ENCODE measurements at places on chromosomes 7 and 10.

GRCh38 chr7:125555916-125556315, 626.3 kb upstream of the POT1 start:
- DNase-seq, result no peak

DNA sequence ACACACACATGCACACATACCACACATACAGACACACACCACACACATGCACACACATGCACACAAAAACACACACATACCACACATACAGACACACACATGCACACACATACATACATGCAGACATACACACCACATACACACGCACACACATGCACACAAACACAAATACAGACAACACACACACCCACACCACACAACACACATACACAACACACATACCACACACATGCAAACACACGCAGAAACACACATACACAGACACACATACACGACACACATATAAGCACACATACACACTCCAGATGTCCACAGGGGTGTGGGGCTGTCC, 60.1 kb upstream of the PPP2R2D start:
- DNase-seq, result no peak

DNA sequence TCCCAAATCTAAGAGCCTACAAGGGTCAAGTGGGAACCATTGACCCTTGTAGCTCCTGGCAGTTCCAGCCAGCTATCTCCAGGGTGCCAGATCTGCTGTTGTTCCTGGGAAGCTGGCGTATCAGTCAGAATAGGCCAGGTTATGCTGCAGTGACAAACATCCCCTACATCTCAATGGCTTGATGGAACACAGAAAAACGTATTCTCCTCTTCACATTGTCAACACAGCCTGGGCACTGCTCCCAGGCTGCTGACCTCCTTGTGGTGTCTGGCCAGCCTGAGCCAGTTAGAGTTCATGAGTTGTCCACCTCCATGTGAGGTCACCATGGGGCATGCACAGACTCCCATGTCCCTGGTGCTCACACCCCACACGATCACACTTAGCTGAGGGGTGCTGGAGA, 9.5 kb upstream of the TNRC18 start:
- DNase-seq, result no peak

DNA sequence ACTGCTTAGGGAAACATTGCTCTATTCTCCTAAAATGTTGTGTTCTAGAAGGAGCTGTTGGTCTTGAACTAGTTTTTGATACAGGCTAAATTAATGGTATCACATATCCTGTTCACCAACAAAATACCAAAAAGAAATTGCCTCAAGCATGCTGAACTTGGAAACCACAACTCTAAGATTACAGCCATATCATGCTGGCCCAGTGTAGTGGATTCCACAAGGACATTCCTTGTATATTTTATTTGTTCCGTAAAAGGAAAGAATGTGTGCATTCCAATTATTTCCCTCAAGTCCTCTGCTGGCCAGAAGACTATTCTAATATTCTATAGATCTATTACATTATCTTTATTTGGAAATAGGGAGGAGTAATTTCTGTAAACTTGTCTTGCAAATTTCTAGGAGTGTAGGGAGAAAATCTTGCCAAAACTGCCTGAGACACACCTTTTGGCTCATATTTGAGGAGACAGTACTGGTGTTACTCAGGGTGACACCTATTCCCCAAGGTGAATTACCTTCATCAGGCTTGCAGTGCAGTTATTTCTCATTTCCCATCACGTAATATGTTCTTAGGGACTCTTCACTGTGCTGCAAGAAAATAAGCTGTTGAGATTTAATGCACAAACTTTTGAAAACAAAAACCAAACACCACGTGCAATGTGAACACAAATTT, 1.9 kb upstream of the NEBL start:
- peak; percentile 57 for DNase-seq

- DNase-seq, result no peak
Observed at GRCh38 chr7:114941692-114942091, 19.8 kb downstream of the MDFIC start.

- DNase-seq, result no peak
Observed at GRCh38 chr7:132877573-132877972, 204.3 kb downstream of the CHCHD3 start.

DNA sequence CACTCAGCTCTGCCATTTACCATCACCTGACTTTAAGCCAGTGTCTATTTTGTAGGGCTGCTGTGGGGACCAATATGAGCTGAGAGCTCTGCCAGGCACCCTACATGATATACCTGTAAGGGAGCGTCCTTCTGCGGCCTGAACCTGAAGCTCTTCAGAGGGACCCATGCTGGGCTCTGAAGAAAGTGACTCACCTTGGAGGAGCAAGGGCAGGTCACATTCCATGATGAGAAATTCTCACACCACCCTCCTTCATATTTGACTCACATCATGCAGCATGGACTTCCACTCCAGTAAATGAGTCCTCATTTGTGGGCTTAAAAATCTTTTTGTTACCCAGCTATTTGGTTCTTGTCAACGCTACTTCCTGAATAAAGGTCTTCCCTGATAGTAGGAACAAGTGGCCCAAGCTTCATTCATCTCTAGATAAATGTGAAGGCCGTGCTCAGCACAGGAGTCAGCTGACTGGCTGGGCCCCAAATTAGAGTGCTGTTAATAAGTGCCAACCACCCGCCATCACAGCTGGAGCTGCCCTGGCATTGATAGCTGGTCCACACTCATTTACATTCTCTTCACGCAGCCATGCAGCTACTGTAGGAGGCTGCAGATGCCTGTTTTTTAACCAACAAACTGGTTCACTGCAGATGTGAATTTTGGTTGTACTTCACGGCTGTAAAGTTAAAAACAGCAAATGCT, 78.4 kb downstream of the RNF216 start:
- peak; percentile 48 for DNase-seq

DNA sequence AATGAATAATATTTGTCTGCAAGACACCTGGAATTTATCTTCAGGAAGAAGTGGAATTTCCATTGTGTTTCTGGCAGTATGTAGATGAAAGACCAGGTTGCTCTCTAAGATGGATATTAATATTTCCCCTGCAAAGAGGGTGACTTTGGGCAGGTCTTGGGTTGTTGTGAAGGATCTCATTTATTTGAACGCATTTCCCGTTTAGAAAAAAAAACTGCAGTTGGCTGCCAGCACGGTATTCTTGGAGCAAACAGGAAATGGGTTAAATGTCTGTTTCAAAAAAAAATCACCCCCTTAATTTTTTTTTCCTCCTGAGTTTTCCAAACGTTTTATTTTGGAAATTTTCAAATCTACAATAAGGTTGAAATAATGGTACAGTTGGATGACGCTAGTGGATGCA, 11.5 kb downstream of the EIF4H start:
- no peak for DNase-seq

- DNase-seq, result no peak
Observed at GRCh38 chr10:95896071-95896850, 11.5 kb upstream of the CC2D2B start.

DNA sequence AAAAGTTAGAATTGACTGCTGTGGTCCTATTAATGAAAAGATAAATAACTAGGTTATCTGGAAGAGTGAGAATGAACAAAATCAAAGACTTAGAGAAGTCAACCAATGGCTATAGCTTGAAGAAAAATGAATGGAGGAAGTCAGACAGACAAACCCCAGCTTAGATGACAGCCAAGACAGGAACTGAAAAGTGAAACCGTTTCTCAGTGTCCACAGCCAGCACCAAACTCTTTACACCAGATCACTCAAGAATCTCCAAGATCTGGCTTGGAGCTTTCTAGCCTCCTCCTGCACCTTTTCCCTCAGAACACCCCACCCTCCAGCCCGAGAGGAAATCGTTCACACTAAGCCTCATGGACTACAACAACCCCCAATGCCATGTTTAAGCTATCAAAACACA, 167.0 kb downstream of the SFMBT2 start:
- DNase-seq, result no peak

DNA sequence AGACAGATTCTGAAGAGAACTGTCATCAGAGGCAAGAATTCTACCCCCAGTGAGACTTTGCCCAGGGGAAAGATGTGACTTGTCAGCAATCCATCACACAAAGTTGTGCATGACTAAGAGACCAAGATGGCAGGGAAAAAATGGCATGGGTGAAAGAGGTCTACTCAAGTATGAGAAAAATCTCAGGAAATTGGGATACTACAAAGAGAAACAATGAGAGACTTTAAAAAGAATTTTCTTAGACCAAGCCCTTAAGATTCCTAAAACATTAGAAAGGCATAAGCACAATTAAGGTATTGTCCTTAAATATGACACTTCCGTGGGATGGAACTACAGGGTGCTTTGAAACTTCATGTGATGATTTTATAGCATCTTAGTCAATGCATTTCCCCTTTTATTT, 45.6 kb upstream of the PDE1C start:
- peak; percentile 89 for DNase-seq

DNA sequence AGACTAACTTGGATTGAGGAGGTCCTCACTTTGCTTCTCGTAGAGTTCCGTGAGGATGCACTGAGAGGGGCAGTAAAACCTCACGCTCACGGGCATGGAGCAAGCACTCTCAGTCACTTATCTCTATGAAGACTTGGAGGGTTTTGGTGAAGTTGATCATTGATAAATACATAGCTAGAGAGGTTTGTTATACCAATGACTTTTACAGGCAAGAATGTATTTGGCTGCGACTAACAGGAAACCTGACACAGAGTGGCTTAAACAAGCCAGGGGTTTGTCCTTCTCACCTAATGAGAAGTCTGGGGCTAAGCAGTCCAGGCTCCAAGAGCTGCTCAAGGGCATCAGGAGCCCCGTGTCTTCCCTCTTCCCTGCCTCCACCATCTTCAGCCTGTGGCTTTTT, 6.1 kb downstream of the BICC1 start:
- peak; percentile 47 for DNase-seq

- DNase-seq, result no peak
Observed at GRCh38 chr10:99337311-99337811, 8.2 kb downstream of the CNNM1 start.

- DNase-seq, result peak; percentile 75
Observed at GRCh38 chr7:23679898-23680413, at the start of gene FAM221A. FAM221A (plus strand) TSS chr7:23680199; CDS start chr7:23680219, 20 bp downstream.

DNA sequence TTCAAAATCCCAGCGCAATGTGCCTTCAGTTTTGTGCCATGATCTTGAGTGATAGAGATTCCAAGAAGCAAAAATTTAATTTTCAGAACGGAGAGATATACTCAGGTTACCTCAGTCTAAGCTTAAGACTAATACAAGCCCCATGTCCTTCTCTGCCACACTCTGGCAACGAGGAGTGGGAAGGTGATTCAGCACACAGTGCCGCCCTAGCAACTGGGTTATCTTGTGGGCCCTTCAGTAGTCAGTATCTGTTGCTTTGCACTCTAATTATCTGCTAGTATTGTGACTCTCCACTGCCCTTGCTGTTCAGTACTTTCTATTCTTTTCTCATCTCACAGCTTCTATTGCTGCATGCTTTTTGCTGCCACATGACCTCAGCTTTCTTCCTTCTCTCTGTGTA, 39.2 kb upstream of the MKLN1 start:
- no peak for DNase-seq

DNA sequence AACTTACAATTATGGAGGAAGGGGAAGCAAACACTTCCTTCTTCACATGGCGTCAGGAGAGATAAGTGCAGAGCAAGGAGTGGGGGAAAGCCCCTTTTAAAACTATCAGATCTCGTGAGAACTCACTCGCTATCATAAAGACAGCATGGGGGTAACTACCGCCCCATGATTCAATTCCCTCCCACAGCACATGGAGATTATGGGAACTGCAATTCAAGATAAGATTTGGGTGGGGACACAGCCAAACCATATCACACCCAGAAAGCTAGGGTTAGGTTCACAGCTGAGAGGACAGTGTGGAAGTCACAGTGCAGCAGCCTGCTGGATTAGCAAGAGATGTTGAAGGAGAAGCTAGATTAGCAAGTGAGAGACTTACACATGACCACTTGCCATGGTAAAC, 81.6 kb downstream of the CRTAC1 start:
- DNase-seq, result no peak

DNA sequence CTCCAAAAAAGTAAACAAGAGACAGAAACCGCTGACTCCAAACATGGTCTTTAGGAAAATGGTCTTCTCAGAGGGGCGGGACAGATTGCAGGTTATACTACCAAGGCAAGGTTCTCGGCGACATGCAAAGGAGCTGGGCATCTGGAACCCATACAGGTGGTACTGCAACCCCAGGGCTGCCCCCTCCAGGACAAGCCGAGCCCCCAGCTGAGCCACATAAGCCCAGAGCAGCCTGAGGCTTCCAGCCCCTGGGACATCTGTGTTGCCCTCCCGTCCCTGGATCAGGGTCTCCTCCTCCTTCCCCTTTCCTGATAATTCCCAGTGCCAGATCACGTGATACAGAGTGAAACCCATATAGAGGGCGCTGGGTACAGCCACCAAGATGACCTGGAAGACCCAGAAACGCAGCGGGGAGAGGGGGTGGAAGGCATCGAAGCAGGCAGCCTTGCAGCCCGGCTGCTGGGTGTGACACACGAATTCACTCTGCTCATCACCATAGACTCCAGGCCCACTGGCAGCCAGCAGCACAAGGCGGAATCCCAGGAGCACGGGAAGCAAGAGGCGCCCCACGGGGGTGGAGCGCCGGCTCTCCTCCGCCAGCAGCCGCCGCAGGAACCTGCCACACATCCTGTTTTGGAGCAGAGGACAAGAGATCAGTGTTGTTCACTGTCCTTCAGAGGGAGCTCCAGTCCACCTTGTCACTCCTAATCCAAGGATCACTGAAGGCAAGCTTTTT, at the start of gene GJC3:
TSS of gene GJC3 (minus strand) at position 627 of the 736 bp plus-strand sequence. CDS start at position 627, 0 bp downstream.
- peak; percentile 57 for DNase-seq
